ENCODE measurements at places on chromosomes 2 and 18.

DNA sequence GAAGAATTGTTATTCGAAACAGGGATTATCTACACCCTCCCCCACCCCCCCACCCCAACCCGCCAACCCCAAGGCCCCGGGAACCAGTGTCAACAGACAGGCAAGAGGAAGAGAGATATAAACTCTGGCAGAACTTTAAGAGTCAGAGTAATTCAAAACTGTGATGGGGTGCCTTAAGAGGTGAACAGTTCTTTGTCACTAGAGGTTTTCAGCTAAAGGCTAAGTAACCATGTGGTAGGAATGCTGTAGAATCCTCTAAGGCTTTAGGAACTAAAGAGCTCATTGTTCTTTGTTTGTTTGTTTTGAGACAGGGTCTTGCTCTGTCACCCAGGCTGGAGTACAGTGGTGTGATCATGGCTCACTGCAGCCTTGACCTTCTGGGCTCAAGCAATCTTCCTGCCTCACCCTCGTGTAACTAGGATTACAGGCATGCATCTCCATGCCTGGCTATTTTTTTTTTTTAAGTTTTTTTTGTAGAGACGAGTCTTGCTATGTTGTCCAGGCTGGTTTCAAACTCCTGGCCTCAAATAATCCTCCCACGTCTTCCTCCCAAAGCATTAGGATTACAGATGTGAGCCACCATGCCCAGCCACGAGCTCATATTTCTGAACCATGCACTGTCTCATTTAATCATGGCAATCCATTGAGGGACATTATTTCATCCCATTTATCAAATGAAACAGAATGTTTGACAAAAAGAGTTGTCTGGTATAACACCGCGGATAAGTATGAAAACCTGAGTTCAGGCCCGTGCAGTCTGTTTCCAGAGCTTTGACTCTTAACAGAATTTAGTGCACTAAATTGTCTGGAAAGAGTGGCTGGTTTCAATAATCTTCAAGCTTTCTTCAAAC, 20.8 kb upstream of the TMEM17 start:
- no peak for DNase-seq

DNA sequence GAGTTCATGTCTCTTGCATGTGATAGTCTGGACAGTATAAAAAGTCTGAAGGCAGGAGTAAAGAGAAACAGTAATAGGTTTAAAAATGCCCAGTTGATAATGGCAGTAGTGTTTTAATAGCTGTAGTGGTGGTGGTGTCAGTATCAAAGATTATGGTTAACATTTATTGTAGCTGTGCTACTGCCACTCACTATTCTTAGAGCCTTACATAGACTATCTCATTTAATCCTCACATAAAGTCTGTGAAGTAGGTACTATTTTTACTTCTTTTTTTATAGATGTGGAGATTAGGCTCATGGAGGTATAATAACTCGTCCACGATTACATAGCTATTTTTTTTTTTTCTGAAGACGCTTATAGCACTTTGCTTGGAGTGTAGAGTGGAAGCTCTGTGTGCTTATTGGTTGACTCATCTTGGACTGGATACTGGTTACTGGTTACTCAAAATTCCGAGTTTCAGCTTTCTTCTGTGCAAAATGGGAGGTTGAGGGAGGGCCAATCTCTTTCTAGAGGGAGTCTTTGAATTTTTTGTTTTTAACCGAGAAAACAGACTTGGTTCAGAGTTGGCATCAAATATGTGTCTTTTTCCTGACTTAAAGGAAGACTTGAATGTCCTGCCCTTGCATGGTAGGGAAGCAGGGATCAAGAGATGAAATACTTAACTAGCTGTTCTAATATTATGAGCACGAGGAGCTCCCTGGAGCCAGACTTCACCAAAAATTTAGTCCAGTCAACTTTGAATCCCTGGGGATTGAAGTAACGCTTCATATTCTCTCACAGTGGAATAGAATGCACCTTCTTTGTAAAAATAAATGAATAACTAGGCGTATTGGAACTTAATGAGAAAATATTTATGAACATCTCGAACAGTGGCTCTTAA, 27.1 kb downstream of the CERS6 start:
- no peak for DNase-seq

- no peak for DNase-seq
Measured at GRCh38 chr2:64939332-64939917, 49.8 kb upstream of the SLC1A4 start.

GRCh38 chr2:60495041-60495625, 58.3 kb downstream of the BCL11A start:
- no peak for DNase-seq

GRCh38 chr2:218145124-218145523, 19.3 kb downstream of the CXCR2 start:
- no peak for DNase-seq
